ENCODE measurements at places on chromosomes 3 and 15.

DNA sequence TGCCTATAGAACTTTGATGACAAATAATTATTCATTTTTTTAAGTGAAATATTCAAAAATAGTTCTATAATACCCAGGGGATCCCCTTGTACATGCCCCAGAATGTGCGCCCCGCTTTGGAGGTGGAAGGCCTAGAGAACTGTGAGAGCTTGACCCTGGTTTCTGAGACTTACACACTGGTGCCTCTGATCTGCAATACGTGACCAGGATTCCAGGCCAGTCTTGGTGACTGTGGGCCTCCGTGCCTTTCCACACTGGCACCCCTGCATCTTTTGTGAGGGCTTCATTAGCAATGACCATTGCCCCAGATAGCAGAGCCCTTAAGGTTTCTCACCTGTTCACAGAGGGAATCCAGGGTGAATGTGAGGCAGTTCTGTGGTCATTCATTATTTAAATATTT is 44.0 kb downstream of the CLSTN2 start:
- no peak for DNase-seq
- H3K27ac ChIP-seq, result no peak overlapping the region
- no peaks in the 10 kb centered on the region for H3K4me1 ChIP-seq

DNA sequence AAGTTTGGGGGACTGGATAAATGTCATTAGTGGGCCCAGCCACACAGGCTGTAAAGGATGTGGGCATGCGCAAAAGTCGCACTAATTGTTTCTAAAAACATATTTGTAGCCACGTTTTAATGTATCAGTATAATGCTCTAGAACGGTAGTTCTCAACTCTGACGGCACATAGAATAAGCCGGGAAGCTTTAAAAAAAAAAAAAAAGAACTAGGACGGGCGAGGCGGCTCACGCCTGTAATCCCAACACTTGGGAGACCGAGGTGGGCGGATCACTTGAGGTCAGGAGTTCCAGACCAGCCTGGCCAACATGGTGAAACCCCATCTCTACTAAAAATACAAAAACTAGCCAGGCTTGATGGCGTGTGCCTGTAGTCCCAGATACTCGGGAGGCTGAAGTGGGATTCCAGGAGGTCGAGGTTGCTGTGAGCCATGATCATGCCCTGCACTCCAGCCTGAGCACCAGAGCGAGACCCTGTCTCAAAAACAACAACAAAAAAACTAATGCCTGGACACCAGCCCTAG is 618 bp upstream of the MON1A start:
- H3K27me3 ChIP-seq, result no peaks in the 10 kb centered on the region
- H3K27ac ChIP-seq, result peak overlapping the region; percentile 95
- peaks cover 6% of the 10 kb centered on the region for H3K36me3 ChIP-seq
- H3K4me3 ChIP-seq, result peak overlapping the region; percentile 97
- no peak for DNase-seq

DNA sequence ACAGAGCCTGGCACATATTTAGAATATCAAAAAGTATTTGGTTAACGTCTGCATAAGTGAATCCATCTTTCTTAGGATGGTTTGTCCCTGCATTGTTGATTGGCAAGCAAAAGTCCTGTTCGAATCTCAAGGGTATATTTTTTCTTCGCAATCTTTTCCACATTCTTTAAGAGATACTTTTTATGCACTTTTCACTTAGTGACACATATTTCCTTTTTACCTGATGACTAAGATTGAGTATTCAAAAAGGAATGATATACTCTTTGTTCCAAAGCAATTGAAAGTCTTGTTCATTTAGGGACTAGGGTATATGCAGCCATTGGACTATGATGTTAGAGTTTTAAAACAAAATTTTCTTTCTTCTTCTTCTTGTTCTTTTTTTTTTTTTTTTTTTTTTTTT is 349.9 kb downstream of the NLGN1 start:
- no peaks in the 10 kb centered on the region for H3K36me3 ChIP-seq
- no peak overlapping the region for H3K4me3 ChIP-seq
- no peak for DNase-seq
- H3K4me1 ChIP-seq, result no peaks in the 10 kb centered on the region
- no peaks in the 10 kb centered on the region for H3K27me3 ChIP-seq

- peaks cover 60% of the 10 kb centered on the region for H3K4me1 ChIP-seq
- H3K27ac ChIP-seq, result peak overlapping the region; percentile 27
- H3K36me3 ChIP-seq, result peaks cover 7% of the 10 kb centered on the region
- DNase-seq, result no peak
Measured at GRCh38 chr3:71318458-71318827, 265.1 kb downstream of the FOXP1 start.

GRCh38 chr3:29683018-29683993 is 402.4 kb downstream of the RBMS3 start:
- H3K27ac ChIP-seq, result no peak overlapping the region
- no peak overlapping the region for H3K4me3 ChIP-seq
- no peaks in the 10 kb centered on the region for H3K36me3 ChIP-seq
- peaks cover 7% of the 10 kb centered on the region for H3K4me1 ChIP-seq

- no peaks in the 10 kb centered on the region for H3K36me3 ChIP-seq
- peak; percentile 12 for DNase-seq
- H3K4me3 ChIP-seq, result peak overlapping the region; percentile 32
- peak overlapping the region; percentile 72 for H3K27ac ChIP-seq
- H3K27me3 ChIP-seq, result peaks cover 36% of the 10 kb centered on the region
Measured at GRCh38 chr15:70140543-70141375, 43.0 kb upstream of the TLE3 start.

- H3K4me1 ChIP-seq, result peaks cover 37% of the 10 kb centered on the region
- no peaks in the 10 kb centered on the region for H3K27me3 ChIP-seq
- peaks cover 8% of the 10 kb centered on the region for H3K36me3 ChIP-seq
- no peak overlapping the region for H3K27ac ChIP-seq
Measured at GRCh38 chr3:20055842-20056241, 15.6 kb downstream of the KAT2B start.

DNA sequence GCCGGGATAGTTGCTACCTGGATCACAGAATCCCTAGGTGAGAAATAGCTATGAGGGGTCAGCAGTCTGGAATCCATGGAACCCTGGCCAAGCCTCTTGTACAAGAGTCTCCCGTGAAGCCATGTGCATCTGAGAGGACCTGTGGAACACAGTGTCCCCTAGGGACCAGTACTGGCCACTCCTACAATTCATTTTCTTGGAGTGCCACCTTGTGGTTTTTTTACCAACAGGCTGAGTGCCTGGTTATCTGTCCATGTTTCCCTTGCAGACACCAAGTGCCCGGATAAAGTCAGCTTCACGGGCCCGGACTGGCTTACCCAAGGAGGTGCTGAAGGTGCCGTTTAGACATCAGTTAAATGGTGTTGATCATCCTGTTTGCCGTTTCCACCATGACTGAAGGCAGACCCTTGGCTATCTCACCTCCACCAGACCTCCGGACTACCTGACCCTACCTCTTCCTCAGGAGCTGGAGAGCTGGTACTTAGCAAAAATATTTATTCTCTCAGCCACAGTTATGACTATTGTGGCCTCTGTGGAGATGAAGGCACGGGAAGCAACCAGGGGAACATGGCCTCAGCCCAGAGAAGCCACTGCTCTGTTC is 93.9 kb downstream of the RBPMS2 start:
- no peak for DNase-seq
- no peak overlapping the region for H3K27ac ChIP-seq
- H3K4me3 ChIP-seq, result no peak overlapping the region
- H3K4me1 ChIP-seq, result no peaks in the 10 kb centered on the region
- no peaks in the 10 kb centered on the region for H3K27me3 ChIP-seq

Data from stimulated activated naive B cell treated with anti-CD40 and anti-IgM and Interleukin-4, amounts not matched to agents 10 μg/mL and 1 μg/mL and 100 μg/mL, for 72 hours (primary cell).